CD4-positive, alpha-beta T cell treated with Interleukin-17A for 4 hours (primary cell): ENCODE measurements at places on chromosomes 1 and 21.

- peak; percentile 18 for DNase-seq
Measured at GRCh38 chr1:87330057-87330884, 1.6 kb downstream of the LMO4 start.

GRCh38 chr1:210551899-210552298 lies 223.2 kb downstream of the HHAT start:
- no peak for DNase-seq

- no peak for DNase-seq
Measured at GRCh38 chr1:6075748-6076147, 30.1 kb downstream of the KCNAB2 start.

GRCh38 chr21:41666641-41667081 lies 100.2 kb downstream of the RIPK4 start:
- DNase-seq = no peak

DNA sequence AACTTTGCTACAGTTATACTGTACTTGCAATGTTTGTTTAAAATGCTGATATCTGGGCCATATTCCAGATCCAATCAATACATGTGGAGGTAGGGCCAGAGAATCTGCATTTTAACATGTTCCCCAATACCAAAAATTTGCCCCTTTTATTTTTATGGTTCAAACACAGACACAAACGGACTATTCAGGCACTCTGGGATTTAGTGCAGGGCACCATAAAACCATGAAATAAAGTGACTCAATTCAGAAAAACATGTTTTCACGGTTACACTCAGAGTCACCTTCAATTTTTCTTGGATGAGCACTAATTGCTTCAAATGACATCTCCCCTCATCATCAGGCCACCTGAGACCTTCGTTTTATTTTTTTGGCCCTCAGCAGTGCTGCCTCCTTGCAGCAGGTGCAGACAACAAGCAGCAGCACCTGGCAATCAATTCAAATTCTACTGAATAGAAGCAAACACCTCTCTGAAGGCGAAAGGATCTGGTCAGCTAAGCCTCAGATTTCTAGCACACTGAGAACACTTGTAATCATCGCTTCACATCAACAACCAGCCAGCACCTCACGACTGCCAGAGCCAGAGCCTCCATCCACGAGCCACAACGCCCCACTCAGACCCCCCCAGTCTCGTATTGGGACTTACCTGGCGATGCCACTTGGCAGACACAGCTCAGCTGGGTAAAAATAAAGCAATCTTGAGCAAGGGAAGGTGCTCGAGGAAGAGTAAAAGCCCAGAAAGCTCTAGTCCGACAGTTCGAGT lies 1.1 kb downstream of the ERO1B start:
- peak; percentile 33 for DNase-seq

DNA sequence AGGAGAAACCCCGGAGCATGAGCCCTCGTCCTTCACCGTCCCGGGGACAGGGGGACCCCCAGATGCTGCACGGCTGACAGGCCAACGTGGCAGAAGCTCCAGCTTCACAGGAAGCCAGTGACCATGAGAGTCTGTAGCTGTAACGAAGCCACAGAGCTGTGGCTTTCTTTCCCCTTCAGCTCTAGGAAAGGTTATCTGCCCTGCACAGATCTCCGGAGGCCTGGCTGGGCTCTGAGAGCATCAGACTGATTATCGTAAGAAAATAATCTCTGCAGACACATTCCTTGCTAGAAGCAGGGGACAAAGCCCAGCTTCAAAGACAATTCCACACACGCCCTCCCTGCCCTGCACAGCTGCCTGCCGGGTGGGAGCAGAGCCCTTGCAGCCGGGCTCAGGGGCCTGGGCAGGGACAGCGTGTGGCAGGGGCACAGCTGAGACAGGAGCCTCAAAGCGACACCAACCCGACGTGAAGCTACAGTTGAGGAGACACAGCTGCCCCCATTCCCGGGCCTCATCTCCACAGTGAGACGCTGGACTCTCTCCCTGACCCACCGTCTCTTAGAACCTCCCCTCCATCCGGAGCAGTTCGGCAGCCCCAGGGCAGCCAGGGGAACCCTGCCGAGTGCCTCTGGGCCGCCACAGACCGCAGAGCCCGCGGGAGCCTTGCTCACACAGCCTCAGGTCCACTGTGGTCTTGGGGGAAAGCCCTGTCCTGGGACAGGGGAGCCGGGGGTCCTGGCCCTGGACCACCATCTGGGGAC lies 30.6 kb downstream of the POFUT2 start:
- DNase-seq = no peak

DNA sequence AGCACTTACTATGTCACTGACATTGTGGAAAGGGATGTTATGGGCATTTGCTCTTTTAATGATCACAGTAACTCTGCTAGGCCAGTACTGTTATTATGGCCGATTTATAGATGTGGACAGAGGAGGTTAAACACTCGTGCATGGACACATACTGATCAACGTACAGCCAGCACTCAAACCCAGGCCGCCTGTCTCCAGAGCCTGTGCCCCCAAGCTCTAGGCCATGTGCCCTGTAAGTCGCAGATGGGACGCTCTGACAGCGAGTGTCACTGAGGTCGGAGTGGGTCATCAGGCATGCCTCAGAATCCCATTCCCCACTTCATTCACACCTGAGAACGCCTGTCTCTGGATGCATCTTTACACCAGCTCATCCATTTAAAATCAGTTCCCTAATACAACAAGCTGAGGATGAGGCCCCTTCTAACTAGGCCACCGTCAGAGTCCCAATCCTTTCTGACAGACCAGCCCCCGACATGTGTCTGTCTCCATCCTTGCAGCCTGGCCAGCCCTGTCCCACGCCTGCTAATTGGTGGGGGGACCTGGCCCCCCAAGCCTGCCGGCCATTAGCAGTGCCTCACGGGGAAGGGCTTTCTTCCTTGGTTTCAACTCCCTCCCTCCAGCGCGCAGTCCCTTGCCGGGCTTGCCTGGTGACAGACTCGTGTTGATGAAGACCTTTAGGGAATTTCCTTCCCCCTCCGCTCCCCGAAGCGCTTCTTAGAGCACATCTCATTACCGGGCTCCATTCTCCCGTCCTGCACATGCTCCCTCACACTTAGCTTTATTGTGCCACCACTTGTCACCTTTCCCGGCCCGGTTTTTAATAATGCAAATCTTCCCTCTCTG lies 436.8 kb downstream of the KIF26B start:
- no peak for DNase-seq

- no peak for DNase-seq
Measured at GRCh38 chr1:157245823-157246222, 107.6 kb upstream of the ETV3 start.

DNA sequence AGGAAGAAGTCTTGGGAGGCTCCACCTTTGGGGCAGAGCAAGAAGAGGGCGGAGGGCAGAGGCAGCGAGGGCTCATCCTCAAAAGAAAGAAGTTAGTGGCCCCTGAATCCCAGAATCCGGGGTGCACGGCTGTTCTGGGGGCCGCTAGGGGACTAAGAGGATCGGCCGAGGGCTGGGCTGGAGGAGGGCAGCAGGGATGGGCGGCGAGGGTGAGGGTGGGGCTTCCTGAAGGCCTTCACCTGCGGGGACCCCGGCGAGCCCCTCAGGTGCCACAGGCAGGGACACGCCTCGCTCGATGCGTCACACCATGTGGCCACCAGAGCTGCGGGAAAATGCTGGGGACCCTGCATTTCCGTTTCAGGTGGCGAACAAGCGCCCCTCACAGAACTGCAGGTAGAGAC lies 23.9 kb downstream of the COL6A1 start:
- DNase-seq = no peak

- DNase-seq = no peak
Measured at GRCh38 chr1:78275456-78275855, 215.3 kb upstream of the PTGFR start.

- no peak for DNase-seq
Measured at GRCh38 chr1:244406337-244406736, 45.4 kb downstream of the ADSS2 start.

GRCh38 chr1:57612833-57613232 lies 189.0 kb upstream of the DAB1 start:
- no peak for DNase-seq
